ENCODE measurements at places on chromosomes 1 and 21.
A peak's percentile ranks its signal among the peaks of the same experiment; 100 is the strongest.

DNA sequence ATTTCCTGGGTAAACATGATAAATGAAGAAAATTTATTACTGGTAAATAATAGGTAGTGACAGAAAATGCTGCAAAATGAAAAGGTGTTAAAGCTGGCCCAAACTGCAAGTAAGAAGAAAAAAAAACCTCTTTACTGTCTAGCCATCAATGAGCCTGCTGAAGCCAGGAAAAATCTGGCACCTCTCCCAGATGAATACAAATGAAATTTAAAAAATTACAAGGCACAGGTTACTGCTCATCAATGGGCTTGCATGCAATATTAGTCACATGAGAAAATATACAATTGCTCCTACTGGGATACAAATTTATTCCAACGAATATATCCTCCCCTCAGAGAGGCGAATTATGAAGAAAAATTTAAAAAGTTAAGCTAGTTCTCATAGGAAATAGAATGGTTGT is 1422.5 kb downstream of the KCNT2 start:
- DNase-seq, result no peak

- DNase-seq, result no peak
These were observed 41.5 kb downstream of the CLSTN1 start for GRCh38 chr1:9782116-9782751.

DNA sequence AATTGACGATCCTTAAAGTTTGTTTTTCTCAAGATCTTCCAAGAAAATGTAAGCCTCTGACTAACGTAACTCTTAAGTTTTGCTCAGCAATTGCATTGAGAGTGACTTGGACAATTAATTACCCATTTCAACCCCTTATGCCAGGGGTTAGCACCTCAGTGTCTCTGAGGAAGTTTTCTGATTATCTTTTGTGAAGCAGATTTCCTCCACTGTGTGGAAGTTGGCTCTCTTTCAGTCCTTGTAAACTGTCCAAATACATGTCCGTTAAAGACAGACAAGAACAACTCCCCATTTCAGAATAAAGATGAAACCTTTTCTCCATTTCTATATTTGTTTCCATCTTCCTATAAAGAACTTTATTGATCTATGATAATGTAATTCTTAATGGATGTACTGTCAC is 296.4 kb upstream of the FMN2 start:
- no peak for DNase-seq

- peak; percentile 79 for DNase-seq
These were observed 27.4 kb upstream of the COQ8A start for GRCh38 chr1:226912587-226913176.

- no peak for DNase-seq
These were observed 31.5 kb upstream of the RNF187 start for GRCh38 chr1:228455715-228456114.

DNA sequence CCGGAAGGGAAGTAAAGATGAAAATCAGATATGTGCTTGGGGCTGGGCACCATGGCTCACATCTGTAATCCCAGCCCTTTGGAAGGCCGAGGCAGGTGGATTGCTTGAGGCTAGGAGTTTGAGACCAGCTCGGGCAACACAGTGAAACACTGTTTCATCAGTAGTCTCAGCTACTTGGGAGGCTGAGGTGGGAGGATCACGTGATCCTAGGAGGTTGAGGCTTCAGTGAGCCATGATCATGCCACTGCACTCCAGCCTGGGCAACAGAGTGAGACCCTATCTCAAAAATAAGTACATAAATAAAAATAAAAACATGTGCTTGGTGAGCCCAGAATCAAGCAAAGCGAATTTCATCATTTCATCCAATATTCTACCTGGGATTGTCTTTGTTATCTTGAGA is 23.3 kb upstream of the PCP4 start:
- no peak for DNase-seq

- no peak for DNase-seq
These were observed 33.8 kb downstream of the TMCO1 start for GRCh38 chr1:165734906-165735305.

GRCh38 chr1:18536915-18537314 is 56.2 kb downstream of the KLHDC7A start:
- DNase-seq, result no peak

DNA sequence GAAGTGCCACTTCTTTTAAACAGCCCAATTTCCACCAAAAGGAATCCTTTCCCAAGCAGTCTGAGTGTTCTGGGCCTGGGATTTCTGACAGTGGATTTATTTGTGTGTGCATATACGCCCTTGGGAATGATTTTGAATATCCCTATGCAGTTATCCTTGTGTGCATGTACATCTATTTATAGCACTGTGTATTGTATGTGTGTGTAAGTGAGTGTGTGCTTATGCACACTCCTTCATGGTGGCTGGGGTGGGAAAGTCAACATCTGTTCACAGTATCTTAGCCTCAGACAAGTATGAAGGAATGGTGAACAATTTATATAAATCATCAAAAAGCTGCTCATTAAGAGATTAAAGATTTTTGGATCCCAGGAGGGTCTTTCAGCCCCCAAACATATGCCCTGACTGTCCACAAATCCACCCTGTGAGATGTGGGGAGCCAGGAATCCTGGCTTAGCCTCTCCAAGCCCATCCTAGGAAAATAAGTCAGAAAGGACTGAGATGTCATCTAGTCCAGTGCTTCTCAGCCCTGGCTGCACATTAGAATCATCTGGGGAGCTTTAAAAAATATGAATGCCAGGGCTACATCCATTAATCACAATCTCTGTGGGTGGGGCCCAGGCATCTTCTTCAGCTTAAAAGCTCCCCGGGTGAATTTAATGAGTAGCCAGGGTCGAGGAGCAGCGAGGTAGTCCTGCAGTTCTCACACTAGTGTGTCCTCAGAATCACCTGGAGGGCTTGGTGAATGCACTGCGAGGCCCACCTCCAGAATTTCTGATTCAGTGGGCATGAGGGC is 101.4 kb downstream of the PLXNA2 start:
- DNase-seq, result no peak

- DNase-seq, result no peak
These were observed 53.1 kb downstream of the RWDD3 start for GRCh38 chr1:95287081-95287480.

DNA sequence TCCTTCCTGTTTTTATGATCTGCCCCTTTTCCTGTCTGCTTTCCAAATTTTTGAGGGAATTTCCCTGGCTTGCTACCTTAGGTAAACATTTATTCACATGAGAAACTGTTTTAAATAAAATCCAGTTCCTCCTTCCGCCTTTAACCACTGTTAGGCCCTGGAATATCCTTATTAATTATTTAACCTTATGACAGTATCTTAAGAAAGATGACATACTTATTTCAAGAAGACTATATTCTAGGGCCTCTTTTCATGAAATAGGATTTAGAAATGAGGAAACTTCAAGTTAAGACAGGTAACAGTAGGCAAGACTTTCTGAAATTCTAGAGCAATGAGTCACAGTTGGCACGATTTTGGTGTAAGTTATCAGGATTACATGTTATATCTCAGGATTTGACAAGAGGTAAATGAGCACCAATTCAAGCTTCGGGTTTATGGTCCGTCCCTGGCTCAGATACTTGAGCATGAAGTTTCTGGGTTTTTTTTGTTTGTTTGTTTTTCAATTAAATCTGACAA is 2.0 kb upstream of the TNFSF18 start:
- DNase-seq, result no peak

GRCh38 chr1:63675420-63675931 is 82.3 kb downstream of the PGM1 start:
- peak; percentile 63 for DNase-seq

GRCh38 chr1:84573481-84573966 is 716 bp downstream of the CTBS start:
- no peak for DNase-seq
